ENCODE measurements at places on chromosomes 5 and 9.
A peak's percentile ranks its signal among the peaks of the same experiment; 100 is the strongest.

DNA sequence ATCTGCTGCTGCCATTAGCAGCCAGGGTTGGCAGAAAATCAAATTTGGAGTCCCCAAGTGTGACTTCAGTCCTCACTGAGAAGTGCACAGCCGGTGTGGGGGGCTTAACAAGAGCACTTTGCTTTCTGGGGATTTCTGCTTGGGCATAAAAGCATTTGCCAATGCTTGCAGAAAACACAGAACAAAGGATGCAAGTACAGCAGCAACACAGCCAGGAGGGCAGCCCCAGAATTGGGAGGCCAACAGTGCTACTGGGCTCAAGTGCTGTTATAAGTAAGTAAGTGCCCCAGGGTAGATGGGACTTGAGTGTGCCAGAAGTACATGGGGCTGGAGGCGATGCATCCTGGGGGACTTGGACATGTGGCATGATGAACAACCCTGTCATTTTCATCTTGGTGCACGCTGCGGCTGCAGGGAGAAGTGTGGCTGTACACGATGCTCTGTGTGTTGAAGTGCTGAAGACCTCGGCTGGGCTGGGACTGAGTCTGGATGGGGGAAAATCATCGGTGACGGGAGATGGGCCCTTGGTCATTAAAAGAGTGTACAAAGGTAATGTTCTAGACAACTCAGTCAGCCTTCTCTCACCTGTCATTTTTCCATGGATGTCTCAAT lies 73.3 kb downstream of the GOLPH3 start:
- DNase-seq: no peak
- H3K36me3 ChIP-seq: peaks cover 58% of the 10 kb centered on the region
- H3K27me3 ChIP-seq: no peaks in the 10 kb centered on the region
- no peak overlapping the region for H3K27ac ChIP-seq
- no peaks in the 10 kb centered on the region for H3K4me1 ChIP-seq

GRCh38 chr9:89658931-89659330 lies 54.1 kb downstream of the GADD45G start:
- DNase-seq: no peak
- no peaks in the 10 kb centered on the region for H3K27me3 ChIP-seq
- H3K36me3 ChIP-seq: no peaks in the 10 kb centered on the region
- H3K4me3 ChIP-seq: no peak overlapping the region
- H3K27ac ChIP-seq: no peak overlapping the region
- peaks cover 22% of the 10 kb centered on the region for H3K4me1 ChIP-seq

DNA sequence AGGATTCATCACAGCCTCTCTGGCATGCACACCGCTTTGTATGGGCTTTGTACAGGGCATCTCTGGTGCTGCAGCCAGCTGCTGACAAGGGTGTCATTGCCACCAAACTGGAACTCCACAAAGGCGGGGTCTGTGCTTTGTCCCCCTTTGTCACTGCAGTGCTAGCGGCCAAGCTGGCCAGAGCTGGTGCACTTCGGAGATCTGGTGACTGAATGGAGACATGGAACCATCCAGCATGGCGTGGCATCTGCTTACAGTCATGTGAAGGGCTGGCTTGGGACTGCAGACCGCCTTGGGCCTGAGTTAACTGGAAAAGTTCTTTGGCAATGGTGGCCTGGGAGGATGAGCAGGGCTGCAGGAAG lies 18.7 kb upstream of the COL5A1 start:
- no peaks in the 10 kb centered on the region for H3K4me1 ChIP-seq
- no peaks in the 10 kb centered on the region for H3K36me3 ChIP-seq
- no peak overlapping the region for H3K4me3 ChIP-seq

DNA sequence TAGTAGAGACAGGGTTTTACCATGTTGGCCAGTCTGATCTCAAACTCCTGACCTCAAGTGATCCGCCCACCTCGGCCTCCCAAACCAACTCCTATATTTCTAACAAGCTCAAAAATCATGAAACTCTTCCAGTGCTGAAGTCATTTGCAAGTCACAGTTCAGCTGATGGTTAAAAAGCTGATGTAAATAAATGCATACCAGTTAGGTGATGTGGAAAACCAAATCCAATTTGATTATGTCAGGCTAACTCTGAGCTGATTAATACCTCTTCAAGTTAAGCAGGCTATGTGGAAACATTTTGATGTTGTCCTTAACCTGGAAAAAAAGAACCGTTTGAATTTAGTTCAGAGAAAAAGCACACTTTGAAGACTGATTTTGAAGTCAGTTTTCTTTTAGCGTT lies 51.0 kb downstream of the TMEM252 start:
- H3K27ac ChIP-seq: no peak overlapping the region
- no peaks in the 10 kb centered on the region for H3K27me3 ChIP-seq
- H3K4me3 ChIP-seq: no peak overlapping the region
- DNase-seq: no peak

GRCh38 chr5:97097326-97098230 lies 44.8 kb downstream of the LIX1 start:
- peaks cover 3% of the 10 kb centered on the region for H3K4me1 ChIP-seq
- no peak overlapping the region for H3K27ac ChIP-seq
- no peaks in the 10 kb centered on the region for H3K36me3 ChIP-seq
- no peak for DNase-seq

DNA sequence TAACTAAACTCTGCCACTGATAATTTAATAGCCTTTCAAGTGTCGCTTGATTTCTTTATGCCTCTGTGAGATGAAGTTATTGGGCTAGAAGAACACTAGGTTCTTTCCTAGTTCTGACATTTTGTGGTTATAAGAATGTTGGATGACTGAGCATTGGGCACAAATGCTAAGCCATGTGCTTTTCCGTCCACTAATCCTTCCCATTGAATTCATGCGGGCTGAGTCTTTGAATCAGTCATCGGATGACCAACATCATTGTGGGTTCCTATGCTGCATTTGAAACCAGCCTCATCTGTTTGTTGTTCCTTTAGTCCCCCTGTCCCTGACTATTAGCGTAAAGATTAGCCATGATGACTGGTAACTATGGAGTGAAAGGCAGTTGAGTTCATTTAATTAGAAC lies 58.5 kb downstream of the ALDH1A1 start:
- no peaks in the 10 kb centered on the region for H3K4me1 ChIP-seq
- H3K27ac ChIP-seq: no peak overlapping the region
- no peak for DNase-seq
- no peaks in the 10 kb centered on the region for H3K36me3 ChIP-seq
- H3K4me3 ChIP-seq: no peak overlapping the region

DNA sequence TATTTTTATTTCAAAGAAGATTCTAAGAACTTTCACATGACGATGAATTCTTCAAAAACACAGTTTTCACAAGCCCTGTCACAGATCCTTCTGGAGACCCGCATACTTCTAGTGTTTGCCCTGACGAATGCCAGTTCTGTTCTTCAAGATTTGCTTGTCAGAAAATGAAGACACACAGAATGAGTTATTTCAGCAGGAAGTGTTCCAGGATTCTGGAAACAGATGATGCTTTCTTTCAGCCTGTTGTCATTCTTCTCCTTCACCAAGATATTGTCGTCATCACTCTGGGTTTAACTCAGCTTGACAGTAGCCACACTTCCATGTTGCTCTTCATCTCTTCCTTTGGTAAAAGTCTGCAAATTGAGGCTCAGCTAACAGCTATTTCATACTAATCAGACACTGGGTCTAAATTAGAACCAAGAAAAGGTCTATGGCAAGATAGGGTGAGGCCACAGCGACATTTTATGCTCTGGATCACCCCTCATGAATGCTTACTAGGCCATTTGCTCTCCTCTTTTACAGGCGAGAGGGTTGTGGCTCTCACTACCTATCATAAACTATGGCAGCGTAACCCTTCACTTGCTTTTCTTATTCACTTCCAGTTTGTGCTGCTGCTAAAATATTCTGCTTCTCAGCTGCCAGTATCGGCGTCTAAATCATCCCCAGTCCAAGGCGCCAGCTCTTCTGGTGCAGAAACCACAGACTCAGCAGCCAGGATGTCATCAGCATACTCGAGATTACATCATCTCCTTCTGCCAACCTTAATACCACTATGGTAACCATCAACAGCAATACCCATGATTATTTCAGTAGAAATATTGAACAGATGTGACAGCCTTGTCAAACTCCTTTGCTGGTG lies 159.6 kb upstream of the TBCA start:
- H3K4me3 ChIP-seq: no peak overlapping the region
- no peaks in the 10 kb centered on the region for H3K36me3 ChIP-seq
- H3K4me1 ChIP-seq: peaks cover 15% of the 10 kb centered on the region
- no peak overlapping the region for H3K27ac ChIP-seq
- peak; percentile 93 for DNase-seq
- H3K27me3 ChIP-seq: no peaks in the 10 kb centered on the region

DNA sequence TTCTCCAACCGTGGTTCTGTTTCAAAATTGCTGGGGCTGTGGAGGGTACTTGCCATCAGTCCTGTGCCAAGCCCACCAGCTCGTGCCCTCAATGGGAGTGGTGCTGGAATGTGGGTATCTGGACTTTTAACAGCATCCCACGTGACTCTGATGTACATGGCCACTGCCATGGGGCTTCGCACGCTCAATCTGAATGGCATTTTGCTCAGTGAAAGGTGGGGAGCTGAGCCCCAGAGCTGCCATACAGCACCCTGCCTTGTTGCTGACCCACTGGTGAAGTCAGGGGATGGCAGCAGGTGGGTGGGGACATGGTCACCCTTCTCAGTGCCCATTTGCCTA lies 16.6 kb upstream of the SYNPO start:
- H3K27me3 ChIP-seq: peaks cover 18% of the 10 kb centered on the region
- no peak for DNase-seq
- no peak overlapping the region for H3K4me3 ChIP-seq
- no peaks in the 10 kb centered on the region for H3K36me3 ChIP-seq
- peaks cover 20% of the 10 kb centered on the region for H3K4me1 ChIP-seq

DNA sequence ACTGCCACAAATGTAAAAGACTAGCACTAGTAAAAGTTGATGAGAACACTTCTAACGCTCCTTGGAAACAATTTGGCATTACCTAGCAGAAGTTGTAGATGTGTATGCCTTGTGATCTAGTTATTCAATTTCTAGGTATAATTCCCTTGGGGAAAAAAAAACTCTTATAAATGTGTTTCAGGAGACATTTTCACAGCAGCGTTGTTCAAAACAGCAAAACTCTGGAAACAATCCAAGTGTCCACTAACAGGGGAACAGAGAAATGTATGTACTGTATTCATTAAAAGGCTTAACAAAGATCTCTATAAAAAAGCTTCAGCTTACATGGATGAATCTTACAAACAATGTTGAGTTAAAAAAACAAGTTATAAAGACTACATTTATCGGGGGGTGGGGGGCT lies 30.4 kb downstream of the NR3C1 start:
- H3K4me1 ChIP-seq: peaks cover 5% of the 10 kb centered on the region
- H3K27me3 ChIP-seq: no peaks in the 10 kb centered on the region
- H3K36me3 ChIP-seq: peaks cover 16% of the 10 kb centered on the region
- H3K4me3 ChIP-seq: no peak overlapping the region

- H3K27ac ChIP-seq: no peak overlapping the region
- H3K4me3 ChIP-seq: no peak overlapping the region
- no peaks in the 10 kb centered on the region for H3K36me3 ChIP-seq
- H3K27me3 ChIP-seq: no peaks in the 10 kb centered on the region
- H3K4me1 ChIP-seq: no peaks in the 10 kb centered on the region
- DNase-seq: no peak
These were observed 555.5 kb upstream of the BRINP1 start for GRCh38 chr9:119924736-119925135.

DNA sequence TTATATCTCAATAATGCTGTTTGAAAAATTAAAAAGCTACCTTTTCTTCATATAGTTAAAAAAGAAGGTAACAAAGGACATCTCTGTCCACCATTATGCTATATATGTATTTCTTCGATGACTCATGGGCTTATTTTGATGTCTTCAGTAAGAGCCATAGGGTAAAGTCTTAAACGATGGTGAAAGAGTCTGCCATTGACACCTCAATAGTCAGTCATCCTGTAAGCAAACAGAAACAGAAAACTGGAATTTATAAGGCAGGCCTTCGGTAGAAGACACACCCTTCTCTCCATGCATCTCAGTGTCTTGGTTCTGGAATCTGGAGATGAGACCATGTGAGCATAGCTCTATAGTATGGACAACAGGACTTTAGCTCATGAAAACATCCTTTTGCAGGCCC lies 87.0 kb upstream of the ZNF462 start:
- H3K4me1 ChIP-seq: peaks cover 8% of the 10 kb centered on the region
- DNase-seq: no peak
- no peaks in the 10 kb centered on the region for H3K36me3 ChIP-seq
- no peak overlapping the region for H3K4me3 ChIP-seq

DNA sequence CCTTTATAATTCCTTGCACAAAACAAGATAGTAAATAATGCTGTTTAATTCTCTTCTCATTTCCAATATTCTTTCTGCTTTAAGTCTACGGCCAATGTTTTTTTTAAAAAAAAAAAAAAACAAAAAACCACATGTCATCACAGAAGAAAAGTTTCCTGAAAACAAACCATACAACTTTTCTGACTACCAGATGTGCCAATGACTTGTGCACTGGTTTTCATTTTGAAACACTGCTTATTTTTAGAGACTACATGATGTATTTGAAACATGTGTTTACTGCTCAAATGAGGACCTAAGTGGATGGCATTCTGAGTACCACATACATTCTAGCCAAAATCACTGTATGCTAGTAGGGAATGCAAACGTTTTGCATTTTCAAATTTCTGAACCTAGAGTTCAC lies 167.9 kb downstream of the GLIS3 start:
- no peak overlapping the region for H3K27ac ChIP-seq
- peaks cover 6% of the 10 kb centered on the region for H3K4me1 ChIP-seq
- H3K4me3 ChIP-seq: no peak overlapping the region
- H3K36me3 ChIP-seq: no peaks in the 10 kb centered on the region
- DNase-seq: no peak

DNA sequence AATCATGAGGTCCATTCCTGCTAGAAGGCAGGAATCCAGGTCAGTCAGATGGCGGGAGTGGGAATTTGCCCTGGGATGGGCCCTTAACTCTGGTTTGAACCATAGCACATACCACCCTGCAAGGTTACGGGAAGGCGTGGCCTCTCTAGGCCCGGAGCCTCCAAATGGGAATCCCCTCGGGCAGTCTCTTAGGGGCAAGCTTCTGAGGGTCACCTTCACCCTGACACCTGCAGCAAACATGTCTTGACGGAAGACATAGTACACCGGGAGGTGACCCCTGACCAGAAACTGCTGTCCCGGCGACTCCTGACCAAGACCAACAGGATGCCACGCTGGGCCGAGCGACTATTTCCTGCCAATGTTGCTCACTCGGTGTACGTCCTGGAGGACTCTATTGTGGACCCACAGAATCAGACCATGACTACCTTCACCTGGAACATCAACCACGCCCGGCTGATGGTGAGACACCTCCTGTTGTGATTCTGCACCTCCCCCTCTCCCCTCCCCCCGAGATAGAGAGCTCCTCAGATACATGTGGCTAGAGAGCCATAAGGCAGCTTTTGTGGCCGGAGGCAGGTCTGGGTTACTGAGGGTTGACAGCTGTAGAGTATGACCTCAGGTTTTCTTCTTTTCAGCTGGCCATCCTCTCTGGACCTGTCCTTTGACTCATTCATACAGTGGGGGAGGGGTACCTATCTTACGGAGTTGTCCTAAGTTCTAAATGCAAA lies 957 bp downstream of the PRELID1 start:
- H3K27ac ChIP-seq: peak overlapping the region; percentile 64
- no peak for DNase-seq
- no peaks in the 10 kb centered on the region for H3K27me3 ChIP-seq
- H3K4me1 ChIP-seq: peaks cover 95% of the 10 kb centered on the region
- peak overlapping the region; percentile 87 for H3K4me3 ChIP-seq
- peaks cover 2% of the 10 kb centered on the region for H3K36me3 ChIP-seq

Measured in common myeloid progenitor, CD34-positive (primary cell).